ELR (cell line): ENCODE measurements at places on chromosomes 2 and 18.
A peak's percentile ranks its signal among the peaks of the same experiment; 100 is the strongest.

DNA sequence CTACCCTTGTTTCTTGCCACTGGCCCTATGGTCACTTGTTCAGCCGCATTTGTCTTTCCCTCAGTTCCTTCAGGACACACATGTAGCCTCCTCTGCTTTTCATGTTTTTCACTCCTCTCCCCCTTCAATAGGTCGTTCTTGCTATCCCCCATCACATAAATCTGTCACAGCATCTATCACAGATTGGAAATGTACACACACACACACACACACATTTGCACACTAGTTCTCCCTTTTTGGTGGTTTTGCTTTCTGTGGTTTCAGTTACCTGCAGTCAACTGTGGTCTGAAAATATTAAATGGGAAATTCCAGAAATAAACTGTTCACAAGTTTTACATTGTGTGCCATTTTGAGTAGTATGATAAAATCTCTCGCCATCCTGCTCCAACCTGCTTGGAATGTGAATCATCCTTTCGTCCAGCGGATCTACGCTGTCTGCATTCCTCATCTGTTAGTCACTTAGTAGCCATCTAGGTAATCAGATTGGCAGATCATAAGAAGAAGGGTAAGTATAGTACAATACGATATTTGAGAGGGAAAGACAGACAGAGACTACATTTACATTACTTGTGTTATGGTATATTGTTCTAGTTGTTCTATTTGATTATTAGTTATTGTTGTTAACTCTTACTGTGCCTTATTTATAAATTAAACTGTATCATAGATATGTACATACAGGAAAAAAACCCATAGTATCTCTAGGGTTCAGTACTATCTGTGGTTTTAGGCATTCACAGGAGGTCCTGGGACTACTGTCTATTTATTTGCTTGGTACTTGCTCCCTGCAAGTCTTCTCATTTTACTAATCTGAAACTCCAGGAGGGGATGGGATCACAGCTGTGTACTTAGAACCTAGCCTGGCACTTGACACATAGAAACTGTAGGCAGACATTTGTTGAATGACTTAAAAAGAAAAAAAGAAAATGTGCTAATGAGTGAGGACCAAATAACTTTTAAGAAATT, 86.1 kb upstream of the PNPT1 start:
- peak; percentile 98 for DNase-seq

DNA sequence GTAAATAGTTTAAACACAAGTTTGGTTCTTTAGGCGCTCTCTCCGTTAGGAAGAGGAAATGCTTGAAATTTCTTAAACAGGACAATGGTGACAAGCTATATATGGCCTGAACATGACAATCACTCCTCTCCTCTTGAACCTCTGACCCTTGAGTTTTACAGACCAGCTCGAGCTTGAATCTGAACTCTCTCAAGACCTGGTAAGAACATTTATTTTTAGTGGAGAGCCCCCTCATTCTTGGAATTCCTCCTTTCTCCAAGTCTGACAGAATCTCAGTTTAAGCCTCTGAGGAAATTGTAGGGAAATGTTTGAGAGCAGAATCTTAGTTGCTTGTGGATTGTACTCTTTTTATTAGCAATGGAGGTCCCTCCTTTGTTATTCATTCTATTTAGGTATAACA, 1293.6 kb upstream of the ZEB2 start:
- DNase-seq = no peak

DNA sequence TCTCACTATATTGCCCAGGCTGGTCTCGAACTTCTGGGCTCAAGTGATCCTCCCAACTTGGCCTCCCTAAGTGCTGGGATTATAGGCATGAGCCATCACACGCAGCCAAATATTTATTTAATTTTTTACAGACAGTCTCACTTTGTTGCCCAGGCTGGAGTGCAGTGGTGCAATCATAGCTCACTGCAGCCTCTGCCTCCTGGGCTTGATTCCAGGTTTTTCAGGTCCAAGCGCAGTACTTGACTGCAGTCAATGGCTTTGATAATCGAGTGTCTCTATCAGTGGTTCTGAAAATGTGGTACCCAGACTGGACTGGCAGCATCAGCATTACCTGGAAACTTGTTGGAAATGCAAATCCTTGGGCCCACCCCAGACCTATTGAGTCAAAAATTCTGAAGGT, 63.1 kb downstream of the PLB1 start:
- DNase-seq = no peak

- no peak for DNase-seq
Observed at GRCh38 chr2:106061611-106062349, 132.3 kb downstream of the UXS1 start.

GRCh38 chr2:71699428-71699827, 246.1 kb downstream of the DYSF start:
- DNase-seq = no peak

- DNase-seq = no peak
Observed at GRCh38 chr2:225042800-225043167, 516 bp upstream of the DOCK10 start.

DNA sequence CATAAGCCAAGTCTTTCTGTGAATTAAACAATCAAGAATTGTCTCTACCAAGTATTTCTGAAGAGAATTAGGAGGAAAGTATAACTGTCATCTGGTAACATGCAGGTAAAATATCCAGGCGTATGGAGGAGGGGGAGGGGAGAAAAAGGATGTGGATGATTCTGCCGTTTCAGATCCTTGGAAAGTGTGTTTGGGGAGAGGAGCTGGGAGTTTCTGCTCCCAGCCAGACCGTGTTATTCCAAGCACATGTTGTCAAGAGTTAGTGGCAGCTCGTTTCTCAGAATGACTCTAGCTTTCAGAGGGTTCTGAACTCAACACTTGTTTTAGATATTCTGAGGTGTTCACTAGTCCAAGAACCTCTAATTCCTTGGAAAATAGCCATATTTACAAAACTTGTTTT, 137.6 kb downstream of the FAM124B start:
- no peak for DNase-seq
